NCI-H1930 (cell line): ENCODE measurements at places on chromosomes 11 and 22.
A peak's percentile ranks its signal among the peaks of the same experiment; 100 is the strongest.

DNA sequence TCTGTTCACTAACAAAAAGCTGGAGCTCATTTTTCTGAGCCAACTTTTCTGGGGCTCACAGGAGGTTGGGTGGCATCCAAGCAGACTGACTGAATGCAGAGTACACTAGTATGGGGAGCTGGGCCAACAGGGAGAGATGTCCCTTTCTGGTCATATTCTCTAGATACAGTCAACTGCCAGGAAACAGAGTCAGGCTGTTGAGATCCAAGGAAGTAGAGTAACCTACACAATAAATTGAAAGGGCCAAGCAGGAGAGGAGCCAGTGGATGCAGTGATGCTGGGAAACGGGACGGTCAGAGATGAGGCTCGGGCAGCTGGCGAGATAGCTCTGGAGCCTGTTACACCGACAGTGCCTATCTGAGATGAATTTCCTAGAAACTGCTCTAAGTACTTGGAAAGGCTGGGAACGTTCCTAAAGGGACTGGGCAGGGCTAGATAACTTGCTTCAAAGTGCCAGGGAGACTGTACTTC, 71.1 kb downstream of the LARGE2 start:
- DNase-seq, result no peak

- DNase-seq, result no peak
These were observed 34.5 kb upstream of the ETS1 start for GRCh38 chr11:128621601-128622501.

DNA sequence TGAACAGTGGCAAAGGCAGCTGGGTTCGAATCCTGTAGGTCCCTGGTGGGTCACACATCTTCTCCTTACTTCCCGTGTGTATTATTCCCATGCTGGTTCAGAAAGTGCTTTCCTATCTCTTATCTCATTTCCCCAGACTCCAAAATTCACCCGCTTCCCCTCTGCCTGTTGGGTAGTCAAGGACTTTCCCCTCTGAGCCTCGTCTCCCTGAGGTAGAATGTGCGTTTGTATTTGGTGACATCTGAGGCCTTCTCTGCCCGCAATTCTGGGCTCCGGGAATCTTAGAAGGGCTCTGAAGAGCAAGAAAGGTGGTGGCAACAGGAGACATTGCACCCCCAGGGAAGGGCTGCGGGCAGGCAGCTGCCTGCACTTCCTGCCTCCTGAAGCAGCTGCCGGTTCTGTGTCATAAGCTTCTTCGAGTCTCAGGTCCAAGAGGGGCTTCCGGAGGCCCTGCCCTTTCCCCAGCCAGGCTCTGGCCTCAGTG, 5.9 kb downstream of the LRRC32 start:
- DNase-seq, result no peak

- DNase-seq, result no peak
These were observed 14.5 kb downstream of the CDON start for GRCh38 chr11:126048197-126048596.

- peak; percentile 6 for DNase-seq
These were observed 19.5 kb downstream of the PIK3IP1 start for GRCh38 chr22:31272522-31273446.

DNA sequence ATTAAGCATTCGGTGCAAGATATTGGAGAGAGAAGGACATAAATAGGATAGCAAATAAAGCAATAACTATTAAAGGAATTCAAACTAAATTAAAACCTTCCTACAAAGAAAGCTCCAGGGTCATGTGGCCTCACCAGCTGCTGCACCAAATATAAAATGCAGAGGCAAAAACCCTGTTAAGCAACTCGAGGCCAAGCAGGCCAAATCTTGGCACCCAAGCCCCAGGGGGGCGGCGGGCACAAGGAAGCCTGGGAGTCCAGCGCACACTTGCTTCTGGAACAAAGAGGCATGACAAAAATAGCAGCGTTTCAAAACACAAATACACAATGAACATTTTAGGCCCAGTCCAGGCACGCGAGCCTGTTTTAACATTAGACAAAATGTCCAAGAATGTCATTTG, 20.8 kb downstream of the KRTAP5-6 start:
- DNase-seq, result no peak

DNA sequence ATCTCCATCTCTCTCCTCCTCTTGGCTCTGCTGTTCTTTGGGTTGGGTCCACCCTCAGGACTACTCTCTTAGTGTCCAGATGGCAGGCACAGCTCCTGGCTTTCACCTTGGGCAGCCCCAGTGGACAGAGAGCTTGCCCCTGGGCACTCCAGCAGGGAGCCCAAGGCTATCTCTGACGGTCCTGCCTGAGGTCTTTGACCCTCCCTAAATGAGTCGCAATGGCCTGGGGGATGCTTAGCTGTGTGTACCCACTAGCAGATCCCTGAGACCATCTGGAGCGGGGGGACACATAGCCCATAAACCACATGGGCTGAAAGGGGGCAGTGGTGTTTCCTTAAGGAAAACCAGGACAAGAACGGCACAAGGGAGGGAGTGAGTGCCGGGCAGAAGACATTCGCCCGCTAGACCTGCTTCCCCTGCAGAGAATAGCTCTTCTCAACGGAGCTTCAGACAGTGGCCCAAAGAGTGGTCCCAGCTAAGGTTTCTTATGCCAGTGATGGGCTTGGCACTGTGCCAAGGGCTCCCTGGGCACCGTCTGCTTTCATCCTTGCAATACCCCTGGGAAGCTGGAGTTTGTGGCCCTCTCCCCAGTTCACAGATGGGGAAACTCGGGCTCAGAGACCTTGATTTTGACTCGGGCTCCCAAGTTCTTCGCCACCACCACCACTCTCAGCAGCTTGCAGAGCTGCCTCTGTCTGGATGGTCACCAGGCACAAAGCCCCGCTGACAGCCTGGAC, 53.9 kb upstream of the ANO1 start:
- no peak for DNase-seq

DNA sequence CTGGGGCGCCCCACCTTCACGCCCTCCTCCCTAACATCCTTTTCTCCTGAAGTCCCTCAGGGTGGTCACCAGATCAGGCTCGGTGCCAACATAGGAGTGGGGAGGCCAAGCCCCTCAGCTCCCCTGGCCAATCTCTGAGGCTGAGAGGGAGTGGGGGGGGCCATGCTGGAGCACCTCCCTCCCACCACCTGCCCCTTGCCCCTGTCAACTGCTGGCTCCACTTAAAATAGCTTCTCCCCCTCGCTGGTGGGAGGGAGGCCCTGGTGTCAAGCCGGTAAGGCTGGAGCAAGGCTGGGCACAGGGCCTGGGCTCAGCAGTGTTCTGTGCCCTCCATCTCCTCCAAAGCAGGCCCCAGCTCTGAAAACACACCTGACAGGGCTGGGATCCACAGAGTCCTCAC, 4.9 kb downstream of the PLXNB2 start:
- DNase-seq, result no peak

DNA sequence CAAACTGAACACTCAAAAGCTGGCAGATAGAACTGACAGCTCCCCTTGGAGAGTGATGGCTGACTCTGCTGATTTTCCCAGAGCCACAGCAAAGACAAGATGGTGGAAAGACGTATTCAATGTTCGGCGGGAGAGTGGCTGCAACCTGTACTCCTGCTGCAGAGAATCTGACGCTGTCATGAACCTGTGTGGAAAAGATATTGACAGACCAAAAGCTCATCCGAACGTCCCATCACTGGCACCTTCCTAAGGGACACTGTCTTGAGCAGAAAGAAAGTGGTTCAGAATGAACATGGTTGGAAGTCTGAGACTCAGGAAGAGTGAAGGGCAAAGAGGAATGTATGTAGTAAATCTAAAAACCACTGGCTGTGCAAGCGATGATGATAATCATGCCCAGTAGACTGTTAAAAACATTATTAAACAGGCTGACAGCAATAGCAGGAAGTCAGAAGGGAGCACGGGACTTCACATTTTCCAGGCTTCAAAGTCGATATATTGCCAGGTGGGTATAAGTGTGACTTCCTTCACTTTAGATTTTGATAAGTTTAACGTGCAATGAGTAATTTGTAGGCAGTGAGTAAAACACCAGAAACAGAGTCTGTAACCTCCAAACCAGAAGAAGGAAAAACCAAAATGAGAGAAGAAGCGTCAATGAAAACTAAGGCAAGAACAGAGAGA, 6.2 kb upstream of the IL17REL start:
- no peak for DNase-seq

DNA sequence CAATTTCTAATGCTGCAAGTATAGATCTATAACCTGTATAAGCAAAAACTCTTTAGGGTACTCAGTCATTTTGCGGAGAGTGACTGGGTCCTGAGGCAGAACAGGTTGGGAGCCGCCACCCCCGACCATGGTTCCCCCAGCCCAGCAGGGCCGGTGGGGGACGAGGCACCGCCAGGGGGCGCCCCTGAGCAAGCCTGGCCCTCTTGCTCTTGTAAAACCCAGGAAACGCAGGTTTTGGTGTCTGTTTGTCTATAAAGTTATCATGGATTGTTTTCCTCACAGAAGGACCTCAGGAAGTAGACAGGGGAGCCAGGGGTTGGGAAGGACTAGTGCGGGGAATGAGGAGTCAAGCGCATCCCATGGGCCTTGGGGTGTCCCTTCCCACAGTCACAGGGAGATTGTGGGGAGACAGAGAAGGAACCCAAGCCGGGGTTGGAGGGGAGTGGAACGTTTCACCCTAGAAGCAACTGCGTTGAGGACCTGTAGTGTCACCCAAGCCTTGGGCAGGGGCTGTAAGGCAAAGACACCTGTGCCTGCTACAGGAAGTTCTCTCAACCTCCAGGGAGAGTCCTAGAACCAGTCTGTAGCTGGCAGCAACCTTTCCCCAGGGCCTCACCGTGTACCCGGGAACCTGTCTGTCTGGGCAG, 26.4 kb downstream of the KCTD17 start:
- DNase-seq, result no peak

- no peak for DNase-seq
These were observed 33.0 kb upstream of the C11orf87 start for GRCh38 chr11:109388982-109389381.

DNA sequence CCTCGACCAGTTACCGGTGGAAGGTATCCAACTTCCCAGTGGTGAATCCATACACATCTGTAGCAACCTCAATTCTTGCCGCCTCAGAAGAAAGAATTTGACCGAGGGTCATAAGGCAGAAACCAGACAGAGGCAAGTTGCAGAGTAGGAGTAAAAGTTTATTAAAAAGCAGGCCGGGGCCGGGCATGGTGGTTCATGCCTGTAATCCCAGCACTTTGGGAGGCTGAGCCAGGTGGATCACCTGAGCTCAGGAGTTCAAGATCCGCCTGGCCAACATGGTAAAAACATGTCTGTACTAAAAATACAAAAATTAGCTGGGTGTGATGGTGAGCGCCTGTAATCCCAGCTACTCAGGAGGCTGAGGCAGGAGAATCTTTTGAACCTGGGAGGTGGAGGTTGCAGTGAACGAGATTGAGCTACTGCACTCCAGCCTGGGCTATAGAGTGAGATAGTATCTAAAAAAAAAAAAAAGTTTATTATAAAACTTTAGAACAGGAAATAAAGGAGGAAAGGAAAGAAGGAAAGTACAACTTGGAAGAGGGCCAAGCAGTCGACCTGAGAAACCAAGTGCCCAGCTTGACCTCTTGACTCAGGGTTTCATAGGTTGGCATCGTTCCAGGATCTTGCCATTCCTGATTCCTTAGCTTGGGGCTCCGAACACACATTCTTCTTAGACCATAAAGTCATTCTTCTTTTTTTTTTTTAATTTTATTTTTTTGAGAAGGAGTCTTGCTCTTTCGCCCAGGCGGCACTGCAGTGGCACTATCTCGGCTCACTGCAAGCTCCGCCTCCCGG, 27.8 kb downstream of the RGL4 start:
- DNase-seq, result no peak

GRCh38 chr22:40237788-40238424, 60.2 kb downstream of the TNRC6B start:
- DNase-seq, result no peak

DNA sequence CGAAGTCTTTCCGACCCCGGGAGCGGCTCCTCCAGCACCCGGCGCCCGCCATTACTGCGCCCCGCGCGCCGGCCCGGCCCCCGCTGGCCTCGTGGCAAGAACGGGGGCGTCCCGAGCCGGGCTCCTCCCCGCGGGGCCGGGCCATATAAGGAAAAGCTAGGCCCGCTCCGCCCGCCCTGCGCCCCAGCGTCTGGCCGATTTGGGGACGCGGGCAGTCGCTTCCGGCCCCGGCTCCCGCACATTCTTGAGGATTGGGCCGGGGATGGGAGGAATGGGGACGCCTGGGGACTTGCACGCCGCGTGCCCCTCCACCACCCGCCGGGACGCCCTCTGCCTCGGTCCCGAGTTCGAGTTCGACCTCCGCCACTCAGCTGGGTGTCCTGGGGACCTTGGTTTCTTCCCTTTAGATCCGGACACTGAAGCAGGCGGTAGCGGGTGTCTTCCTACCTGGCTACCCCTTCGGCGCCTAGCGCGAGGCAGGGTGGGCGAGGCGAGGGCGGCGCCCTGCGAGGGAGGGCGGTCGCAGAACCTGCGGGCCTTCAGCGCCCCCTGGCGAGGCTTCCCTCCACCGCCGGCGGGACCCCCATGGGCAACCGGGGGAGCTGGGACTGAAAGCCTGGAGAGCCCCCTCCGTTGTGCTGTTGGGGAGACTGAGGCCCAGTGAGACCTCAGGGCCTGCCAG, 3.8 kb downstream of the SMTN start:
- DNase-seq, result no peak

- DNase-seq, result peak; percentile 37
These were observed 4.4 kb downstream of the SLC2A11 start for GRCh38 chr22:23862103-23862502.

GRCh38 chr11:2548596-2548995, 103.8 kb downstream of the KCNQ1 start:
- no peak for DNase-seq

- no peak for DNase-seq
These were observed 337.9 kb downstream of the BRD1 start for GRCh38 chr22:49489821-49490220.

DNA sequence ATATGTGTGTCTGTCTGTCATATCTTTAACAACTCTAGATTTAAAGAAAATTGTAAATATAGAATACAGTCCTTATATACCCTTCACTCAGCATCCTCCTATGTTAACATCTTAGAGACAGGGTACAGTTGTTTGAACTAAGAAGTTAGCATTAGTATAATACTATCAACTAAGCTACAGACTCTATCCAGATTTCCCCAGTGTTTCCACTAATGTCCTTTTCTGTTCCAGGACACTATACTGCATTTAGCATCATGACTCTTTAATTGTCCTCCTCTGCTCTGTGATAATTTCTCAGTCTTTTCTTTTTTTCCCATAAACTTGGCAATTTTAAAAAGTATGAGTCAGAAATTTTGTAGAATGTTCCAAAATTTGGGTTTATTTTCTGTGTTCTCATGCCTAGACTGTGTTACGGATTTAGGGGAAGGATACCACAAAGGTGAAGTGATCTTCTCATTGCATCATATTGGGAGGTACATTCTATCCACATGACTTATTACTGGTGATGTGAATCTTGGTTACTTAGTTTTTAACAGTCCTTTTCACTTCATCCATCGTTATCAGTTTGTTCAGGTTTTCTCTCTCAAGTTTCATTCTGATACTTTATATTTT, 168.4 kb downstream of the SBF2 start:
- DNase-seq, result no peak

DNA sequence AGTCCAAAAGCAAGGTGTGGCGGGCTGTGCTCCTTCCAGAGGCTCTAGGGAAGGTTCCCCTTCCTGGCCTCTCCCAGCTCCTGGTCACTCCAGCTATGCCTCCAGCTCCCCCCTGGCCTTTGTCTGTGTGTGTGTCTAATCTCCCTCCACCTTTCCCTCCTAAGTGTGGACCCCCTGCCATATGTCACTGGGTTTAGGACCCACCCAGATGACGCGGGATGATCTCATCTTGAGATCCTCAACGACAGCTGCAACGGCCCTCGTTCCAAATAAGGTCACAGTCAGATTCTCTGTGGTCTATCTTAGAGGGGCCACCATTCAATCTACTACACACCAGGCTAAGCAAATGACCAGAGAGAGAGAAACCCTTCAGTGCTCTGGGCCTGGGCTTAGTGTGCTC, 107.9 kb downstream of the ARHGAP8 start:
- DNase-seq, result no peak
